ENCODE measurements at places on chromosomes 1 and 21.

GRCh38 chr1:165080253-165080896, 276.1 kb downstream of the LMX1A start:
- DNase-seq, result no peak

- no peak for DNase-seq
Measured at GRCh38 chr1:153345187-153346076, 3.2 kb downstream of the PGLYRP4 start.

DNA sequence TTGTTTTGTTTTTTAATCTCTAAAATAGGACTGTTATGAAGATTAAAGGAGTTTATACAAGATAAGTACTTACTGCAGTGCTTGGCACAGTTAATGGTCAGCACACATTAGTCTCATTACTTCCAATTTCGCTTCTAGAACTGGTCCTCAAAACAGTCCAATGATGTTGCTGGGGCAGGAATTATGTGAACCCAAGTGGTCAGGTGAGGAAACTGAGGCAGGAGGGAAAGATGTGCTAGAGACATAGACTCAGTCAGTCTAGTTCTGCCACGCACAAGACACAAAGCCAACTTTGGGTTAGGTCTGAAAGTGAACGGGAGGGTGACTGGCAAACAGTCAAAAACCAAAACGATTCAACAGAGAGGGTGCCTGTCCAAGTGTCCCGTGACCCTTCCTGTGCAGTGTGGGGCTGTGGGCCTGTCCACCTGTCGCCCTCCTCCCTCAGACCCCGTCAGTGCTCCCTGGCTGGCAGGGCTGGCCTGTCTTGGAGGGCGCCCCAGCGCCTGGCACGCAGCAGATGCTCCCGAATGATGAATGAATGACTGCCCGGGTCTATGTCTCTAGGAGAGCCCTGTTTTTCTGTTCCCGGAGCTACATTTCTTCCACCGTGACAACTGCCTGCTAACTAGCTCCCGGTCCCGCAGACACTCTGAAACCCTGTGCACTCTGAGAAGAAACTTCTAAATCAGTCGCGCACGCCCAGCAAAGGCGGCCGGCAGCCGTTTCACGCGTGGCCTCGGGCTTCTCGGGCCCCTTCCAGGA, 2.4 kb downstream of the LRP8 start:
- no peak for DNase-seq

GRCh38 chr1:111825217-111825616, 69.5 kb downstream of the DDX20 start:
- no peak for DNase-seq

GRCh38 chr1:167635156-167635648, 5.2 kb downstream of the RCSD1 start:
- no peak for DNase-seq

DNA sequence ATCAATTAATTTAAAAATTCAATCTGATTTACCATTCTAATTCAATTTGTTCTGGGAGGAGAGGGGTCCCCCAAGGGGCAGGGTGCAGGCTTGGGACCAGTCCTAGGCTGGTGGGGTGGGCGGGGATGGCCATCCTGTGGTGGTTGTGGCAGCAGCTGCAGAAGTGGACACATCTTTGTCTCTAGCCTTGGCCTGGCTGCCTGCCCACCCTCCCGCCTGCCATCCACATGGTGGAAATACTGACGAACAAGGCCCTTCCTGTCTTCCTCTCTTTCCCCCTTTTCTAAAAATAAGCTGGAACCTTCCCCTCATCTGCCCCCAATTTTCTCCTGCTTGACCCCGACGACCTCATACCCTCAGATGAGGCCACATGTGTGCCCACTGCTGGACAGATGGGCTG, 130.9 kb downstream of the FOXD2 start:
- DNase-seq, result no peak

- no peak for DNase-seq
Measured at GRCh38 chr1:15311880-15312279, 64.9 kb downstream of the FHAD1 start.

- DNase-seq, result peak; percentile 4
Measured at GRCh38 chr1:112818990-112819689, 104.0 kb upstream of the PPM1J start.

DNA sequence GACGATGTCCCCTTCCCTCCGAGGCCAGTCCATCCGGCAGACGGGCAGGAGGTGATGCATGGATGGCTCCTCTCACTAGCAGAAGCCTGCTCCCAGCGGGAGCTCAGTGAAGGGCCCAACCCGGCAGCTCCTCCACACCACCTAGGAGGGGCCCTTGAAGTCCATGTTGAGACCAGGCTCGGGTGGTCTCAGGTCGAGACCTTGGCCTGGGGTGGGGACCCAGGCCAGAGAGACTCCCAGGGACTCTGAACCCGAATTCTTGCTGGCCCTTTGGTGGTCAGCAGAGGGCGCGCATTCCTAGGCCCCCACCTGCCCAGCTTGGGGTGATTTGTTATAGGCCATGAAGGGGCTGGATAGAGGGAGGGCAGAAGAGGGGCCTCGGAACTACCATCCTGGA, 642 bp upstream of the NT5C1A start:
- DNase-seq, result no peak

DNA sequence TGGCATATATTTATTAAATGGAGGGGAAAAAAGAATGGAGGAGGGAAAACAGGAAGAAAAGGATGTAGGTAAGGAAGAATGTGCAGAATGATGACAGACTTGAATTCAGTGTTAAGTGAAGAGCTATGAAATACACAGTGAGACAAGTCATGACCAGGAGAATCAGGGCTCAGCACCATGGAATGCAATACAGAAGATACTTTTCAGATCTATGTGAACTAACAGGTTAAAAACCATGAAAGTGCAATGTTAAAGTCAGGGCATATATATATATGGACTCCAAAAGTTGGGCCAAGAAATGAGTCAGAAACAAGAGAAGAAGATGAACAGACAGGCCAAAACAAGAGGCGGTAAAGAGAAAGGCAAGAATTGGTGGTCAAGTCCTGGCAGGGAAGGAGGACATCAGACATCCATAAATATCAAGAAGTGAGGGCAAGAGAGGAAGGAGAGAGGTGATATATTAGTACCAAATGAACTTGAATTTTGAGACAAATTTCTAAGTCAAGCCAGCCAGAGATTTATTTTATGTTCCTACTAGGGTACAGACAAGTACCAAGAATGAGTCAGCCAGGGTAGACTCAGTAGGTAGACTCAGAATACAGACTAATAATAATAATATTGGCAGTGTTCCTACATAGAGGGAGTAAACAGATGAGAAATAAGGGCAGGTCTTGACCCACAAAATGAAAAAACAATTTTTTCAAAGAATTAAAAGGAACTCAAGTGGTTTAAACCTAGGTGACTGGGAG, 39.5 kb upstream of the MCOLN3 start:
- no peak for DNase-seq

DNA sequence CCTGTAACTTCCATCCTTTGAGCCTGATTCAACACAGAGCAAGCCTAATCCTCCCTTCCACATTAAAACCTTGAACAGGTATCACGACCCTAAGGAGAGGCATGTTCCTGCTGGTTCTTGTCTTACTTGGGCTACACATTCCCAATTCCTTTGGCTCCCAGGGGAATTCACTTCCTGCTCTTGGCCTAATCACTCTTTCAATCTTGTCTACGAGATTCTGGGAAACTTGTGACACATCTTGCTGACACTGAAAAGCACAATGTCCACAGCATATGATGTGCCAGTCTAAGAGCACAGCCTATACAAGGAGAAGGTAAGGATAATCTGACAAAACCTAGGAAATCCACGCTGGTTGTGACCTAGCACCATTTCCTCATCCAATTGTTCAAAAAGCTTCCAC, 163.9 kb downstream of the GABPA start:
- DNase-seq, result no peak

DNA sequence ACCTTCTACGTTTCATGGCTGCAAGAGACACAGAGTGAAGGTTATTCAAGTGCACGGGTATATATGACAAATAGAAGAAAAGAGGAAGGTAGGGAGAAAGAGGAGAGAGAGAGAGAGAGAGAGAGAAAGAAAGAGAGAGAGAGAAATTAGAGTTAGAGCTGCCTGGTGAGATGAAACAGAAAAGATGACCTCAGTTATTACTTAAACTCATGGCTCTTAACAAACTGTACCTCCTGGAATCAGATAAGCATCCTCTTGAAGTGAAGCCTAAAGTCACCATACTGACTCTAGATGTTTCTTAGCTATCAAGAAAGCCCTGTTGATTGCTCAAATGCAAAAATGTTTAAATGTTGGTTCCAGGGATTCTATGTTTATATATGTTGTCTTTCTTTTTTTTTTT, 597.7 kb upstream of the ZP4 start:
- no peak for DNase-seq

DNA sequence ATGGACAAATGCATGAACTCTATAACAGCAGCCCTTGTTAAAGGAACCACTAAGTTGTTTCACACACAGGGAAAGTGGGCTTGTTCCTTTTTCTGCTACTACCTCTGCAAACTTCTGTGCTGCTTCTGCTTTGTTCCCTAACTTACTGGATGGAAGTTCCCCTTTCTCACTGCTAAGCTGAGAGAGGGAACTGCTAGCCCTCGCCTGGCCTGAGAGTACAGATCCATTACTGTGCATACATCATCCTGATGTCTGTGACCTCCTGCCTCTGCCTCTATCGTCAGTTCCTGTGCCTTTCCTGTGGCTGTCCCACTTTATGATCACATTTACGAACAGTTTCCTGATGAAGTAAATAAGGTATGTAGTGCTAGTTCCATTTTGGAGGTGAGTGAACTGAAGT, 3.5 kb downstream of the GNAT2 start:
- DNase-seq, result no peak

- DNase-seq, result no peak
Measured at GRCh38 chr1:119515221-119515620, 8.2 kb downstream of the HSD3B1 start.

- no peak for DNase-seq
Measured at GRCh38 chr1:98704474-98704873, 43.0 kb downstream of the SNX7 start.

- DNase-seq, result no peak
Measured at GRCh38 chr21:33931799-33932390, 16.3 kb upstream of the ATP5PO start.
